ENCODE measurements at places on chromosomes 16 and 17.

- no peak for DNase-seq
Observed at GRCh38 chr17:82866590-82867191, 26.9 kb upstream of the ZNF750 start.

- no peak for DNase-seq
Observed at GRCh38 chr17:81720267-81721071, 8.4 kb downstream of the SLC25A10 start.

GRCh38 chr16:23298290-23298915 is 3.7 kb upstream of the SCNN1B start:
- no peak for DNase-seq

DNA sequence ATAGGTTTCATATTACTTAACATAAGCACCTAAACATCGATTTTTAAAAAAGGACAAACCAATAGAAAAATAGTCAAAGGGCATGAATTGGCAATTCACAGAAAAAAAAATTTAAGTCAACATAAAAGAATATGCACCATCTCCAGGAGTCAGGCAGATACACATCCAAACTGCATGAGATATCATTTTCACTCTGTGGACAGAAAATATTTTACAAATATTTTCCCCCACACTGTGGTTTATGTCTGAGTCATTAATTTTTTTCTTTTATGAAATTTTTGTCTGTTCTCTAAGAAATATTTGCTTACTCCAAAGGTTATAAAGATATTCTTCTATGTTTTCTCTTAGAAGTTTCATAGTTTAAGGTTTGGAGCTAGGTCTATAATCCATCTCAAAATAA is 74.4 kb upstream of the DNAH17 start:
- DNase-seq = no peak

DNA sequence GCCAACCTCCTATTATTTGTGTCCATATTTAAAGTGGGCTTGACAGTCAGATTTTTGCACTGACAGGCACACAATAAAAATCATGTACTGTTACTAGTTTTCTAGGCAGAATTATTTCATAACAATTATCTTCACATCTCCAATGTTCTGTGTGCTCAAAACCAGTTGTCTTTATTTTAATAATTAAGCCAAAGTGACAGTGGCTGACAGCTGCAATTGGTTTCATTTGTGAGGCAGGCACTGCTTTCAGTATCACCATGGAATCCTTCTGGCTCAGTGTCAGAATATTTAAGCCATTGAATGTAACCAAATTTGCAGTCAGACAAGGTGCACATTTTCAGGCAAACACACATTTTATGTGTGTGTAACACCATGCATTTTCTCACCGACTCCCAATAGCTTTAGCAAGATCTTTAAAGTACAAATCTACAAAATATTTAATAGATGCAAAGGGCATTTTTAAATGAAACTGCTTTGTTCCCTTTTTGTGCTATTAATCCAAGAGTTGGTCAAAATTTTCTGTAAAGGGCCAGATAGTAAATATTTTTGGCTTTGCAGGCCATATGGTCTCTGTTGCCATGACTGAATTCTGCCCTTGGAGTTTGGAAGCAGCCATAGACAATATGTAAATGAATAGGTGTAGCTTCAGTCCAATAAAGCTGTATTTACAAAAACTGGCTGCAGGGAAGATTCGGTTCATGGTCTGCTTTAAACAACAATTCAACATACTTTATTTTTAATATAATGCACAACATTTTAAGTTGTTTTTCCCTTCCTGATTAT is 486.0 kb downstream of the KCNJ2 start:
- DNase-seq = no peak

- DNase-seq = no peak
Observed at GRCh38 chr16:67528222-67528869, at the start of gene RIPOR1. Gene RIPOR1, plus strand, starts transcription at chr16:67528829. Its CDS starts 9,618 bp downstream, at chr16:67538447.

GRCh38 chr17:68053231-68054013 is 17.9 kb downstream of the KPNA2 start:
- no peak for DNase-seq

GRCh38 chr17:69423450-69423849 is 9.0 kb downstream of the MAP2K6 start:
- DNase-seq = no peak

DNA sequence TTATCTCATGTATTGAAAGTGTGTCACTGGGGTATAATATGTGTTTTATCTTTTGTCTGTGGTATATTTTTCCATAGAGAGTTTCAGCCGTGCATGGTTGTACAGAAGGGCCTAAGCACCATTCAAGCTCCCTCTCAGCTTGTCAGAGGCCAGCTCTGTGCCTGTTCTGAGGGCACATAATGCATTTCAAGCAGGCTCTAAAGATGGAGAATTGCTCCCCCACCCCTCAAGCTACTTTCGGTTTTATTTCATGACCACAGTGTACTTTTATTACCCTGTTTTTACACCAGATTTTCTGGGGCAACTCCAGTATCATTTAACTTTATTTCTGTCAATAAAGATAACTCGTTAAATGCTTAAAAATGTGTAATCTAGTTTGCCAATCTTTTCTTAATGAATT is 131.7 kb downstream of the SHISA6 start:
- DNase-seq = no peak

- no peak for DNase-seq
Observed at GRCh38 chr17:80566054-80566400, 21.4 kb downstream of the RPTOR start.

DNA sequence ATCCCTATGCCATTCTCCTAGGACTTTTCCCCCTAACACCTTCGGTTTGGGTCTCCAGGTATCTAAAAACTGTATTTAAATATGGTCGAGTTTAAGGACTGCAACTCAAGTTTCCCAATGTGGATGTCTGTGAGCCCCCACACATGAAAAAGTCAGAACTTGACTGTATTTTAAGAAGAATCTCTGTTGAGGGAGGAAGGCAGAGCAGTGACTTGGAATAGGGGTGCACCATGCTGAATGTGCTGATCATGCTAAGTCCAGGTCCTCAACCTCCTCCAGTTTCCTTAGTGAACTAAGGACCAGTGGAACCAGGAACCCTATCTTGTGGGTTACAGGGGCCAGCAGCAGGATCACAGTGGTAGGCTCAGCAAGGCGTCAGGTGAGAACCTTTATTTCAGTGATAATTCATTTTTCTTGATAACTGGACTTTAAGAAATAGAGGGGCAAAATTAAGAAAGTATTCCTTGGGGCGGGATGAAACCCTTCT is 19.5 kb downstream of the GRB7 start:
- DNase-seq = no peak

DNA sequence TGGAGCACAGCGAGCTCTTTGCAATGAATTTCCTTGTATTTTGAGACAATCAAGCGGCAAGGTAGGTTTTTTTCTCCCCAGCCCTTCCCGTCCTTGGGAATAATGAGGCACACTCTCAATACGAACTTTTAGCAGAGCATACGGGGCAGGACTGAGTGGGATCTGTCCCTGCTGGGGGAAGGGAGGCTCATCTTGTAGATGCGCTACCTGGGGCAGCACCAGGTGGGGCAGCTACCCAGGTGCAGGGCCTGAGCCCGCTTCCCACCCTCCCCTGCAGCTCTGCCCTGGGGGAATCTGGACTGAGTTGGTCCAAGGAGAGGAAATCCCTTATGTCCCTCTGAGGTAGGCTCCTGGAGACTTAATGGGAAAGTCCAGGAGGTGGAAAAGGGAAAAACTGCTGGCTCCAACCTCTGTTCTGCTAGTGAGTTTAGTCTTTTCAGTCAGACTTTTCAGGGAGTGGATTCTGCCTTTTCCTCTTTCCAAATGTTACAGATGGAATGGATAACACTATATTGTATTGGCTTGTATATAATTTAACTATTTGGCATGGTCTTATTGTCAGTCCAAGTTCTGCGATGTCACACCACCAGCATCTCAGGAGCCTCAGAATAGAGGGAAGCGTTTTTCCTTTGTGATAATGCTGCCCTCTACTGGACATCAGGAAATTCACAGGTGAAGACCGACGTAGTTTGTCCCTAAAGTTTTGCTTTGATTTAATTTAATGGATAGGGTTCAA is 9.6 kb upstream of the CES1 start:
- no peak for DNase-seq

GRCh38 chr17:35241520-35241919 is 1.4 kb upstream of the SLFN5 start:
- DNase-seq = peak; percentile 14

DNA sequence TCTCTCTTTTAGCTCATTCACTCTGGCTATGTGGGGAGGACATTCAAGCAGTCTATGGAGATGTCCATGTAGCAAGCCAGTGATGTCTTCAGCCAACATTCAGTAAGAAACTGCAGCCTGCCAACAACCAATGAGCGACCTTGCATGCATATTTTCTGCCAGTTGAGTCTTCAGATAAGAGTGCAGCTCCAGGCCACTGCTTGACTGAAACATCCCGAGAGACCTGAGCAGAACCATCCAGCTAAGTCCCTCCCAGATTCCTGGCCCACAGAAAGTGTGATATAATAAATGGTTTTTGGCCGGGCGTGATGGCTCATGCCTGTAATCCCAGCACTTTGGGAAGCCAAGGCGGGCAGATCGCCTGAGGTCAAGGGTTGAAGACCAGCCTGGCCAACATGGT is 10.5 kb upstream of the C17orf58 start:
- no peak for DNase-seq

GRCh38 chr17:42681976-42682721 is at the start of gene CNTNAP1:
Gene CNTNAP1, plus strand, starts transcription at chr17:42682531. Its CDS starts 299 bp downstream, at chr17:42682830.
- no peak for DNase-seq

GRCh38 chr16:83813823-83814658 is 6.3 kb downstream of the HSBP1 start:
- no peak for DNase-seq

DNA sequence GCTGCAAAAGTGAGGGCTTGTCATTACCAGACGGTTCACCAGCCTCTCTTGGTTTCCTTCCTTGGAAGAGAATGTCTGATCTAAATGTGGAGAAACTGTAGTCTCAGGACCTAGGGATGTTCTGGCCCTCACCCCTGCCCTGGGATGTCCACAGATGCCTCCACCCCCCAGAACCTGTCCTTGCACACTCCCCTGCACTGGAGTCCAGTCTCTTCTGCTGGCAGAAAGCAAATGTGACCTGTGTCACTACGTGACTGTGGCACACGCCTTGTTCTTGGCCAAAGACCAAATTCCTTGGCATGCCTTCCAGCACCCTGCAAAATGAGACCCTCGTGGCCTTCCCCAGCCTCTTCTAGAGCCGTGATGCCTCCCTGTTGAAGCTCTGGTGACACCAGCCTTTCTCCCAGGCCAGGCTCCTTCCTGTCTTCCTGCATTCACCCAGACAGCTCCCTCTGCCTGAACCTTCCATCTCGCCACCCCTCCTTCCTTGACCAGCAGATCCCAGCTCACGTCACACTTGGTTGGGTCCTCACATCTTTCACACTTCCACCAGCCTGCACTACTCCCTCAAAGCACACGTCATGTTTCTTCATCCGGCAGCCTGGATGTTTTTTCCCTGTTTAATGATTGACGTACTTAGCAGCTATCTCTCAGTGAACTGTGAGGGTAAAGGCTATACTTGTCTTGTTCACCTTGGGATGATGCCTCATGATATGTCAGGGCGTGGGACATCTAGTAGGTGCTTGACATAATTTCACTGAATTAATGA is 4.3 kb downstream of the ZNF768 start:
- DNase-seq = no peak

All from activated CD8-positive, alpha-beta memory T cell treated with anti-CD3 and anti-CD28 coated beads for 1 hour (primary cell).